Stimulated activated CD4-positive, alpha-beta T cell treated with anti-CD3 and anti-CD28 coated beads, TNF-alpha, amount 100 ng/mL, for 48 hours (primary cell): ENCODE measurements at places on chromosomes 11 and 22.

GRCh38 chr22:50456466-50457234 is 18.2 kb downstream of the SBF1 start:
- no peak for DNase-seq

DNA sequence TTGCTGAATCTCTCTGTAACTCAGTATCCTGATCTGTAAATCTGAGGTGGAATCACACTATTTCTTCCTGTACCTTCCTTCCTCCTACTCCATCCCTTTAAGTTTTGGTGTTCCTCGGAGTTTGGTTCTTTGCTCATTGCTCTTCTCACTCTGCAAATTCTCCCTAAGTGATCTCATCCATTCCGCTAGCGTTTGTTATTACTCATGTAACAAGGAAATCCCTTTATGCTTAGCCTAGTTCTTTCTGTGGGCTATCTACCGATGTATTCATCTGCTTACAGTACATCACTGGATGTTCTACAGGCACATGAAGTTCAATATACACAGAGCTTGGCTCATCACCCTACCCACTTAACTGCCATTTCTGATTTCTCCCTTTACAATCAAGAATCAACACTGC is 1.6 kb upstream of the CEP295 start:
- no peak for DNase-seq

- no peak for DNase-seq
Measured at GRCh38 chr22:45376009-45376408, 37.4 kb downstream of the SMC1B start.

- peak; percentile 25 for DNase-seq
Measured at GRCh38 chr11:57515332-57516060, at the start of gene SLC43A1. Gene SLC43A1, minus strand, starts transcription at chr11:57515702. Its CDS starts 1,591 bp downstream, at chr11:57514111.

DNA sequence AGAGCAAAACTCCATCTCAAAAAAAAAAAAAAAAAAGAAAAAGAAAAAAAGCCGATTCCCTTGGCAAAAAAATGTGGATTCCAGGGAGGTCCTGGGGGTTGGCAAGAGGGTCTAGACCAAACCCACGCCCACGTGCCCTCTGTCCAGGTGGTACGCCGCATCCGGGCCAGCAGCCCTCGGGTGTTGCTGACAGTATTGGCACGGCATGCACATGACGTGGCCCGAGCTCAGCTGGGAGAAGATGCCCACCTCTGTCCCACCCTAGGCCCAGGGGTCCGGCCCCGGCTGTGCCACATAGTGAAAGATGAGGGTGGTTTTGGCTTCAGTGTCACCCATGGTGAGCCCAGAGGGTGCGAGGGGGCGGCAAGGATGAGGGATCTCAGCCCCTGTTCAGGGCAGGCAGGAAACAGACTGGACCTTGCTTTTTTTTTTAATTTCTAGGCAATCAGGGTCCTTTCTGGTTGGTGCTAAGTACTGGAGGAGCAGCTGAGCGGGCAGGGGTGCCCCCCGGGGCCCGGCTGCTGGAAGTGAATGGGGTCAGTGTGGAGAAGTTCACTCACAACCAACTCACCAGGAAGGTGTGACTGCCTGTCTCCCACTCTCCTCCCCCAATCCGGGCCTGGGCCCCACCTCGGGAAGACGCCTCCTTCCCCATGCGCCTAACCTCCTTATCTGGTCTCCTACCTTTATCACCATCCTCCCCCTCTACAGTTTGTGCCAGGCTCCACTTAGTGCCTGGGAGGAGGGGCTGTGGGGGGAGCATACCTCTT is 2.0 kb downstream of the NHERF4 start:
- DNase-seq: no peak
